ENCODE measurements at places on chromosomes 12 and 14.

DNA sequence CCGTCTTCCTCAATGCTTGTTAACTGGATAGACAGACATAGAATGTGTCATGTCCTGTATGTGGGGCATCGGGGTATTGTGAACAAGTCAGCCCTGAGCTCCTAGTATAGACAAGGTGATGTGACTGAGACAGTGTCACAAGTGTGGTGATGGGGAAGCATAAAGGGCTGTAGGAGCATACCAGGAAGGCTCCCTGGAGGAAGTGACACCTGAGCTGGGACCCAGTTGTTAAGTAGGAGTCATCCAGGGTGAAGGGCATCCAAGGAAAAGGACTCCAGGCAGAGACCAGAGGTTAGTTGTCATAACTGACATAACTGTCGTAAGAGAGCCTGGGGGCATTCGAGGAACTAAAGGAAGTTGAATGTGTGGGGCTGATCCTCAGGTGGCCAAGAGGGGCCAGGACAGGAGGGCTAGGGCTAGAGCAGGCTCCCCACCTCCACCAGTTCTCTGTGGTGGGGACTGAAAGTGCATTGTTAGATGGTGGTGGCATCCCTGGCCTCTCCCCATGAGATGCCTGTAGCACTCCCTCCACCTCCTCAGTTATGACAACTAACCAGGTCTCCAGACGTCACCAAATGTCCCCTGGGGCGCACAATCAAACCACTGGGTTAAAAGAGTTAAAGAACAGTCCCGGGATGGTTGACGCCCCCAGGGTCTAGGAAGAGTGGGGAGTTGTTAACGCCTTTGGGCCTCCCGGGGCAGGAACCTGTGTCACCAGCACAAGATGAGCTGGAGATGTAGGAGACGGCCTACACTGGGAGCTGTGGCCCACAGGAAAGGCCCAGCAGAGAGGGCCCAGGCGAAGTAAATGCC is 2.4 kb downstream of the FICD start:
- DNase-seq = no peak

GRCh38 chr12:71242511-71242910 is 84.7 kb upstream of the TSPAN8 start:
- no peak for DNase-seq

GRCh38 chr14:64760146-64760755 is 56.0 kb downstream of the PLEKHG3 start:
- DNase-seq = peak; percentile 75

DNA sequence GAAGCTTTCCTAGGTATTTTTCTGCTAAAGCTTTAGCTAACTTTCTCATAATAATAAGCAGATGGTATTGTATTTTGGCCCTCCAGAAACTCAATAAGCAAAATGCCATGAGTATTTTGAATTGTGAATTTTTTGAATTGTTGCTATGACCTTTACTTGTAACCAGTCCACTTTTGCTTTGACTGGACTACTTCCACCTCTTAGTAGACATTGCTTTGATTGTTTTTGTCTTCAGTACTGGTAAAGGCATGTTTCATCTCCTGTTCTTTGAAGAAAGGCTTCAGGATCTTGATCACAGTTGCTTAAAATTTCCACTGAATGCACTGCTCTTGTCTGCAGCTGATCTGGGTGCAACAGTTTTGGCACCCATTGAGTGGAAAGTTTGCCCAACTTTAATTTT is 102.3 kb downstream of the TRMT5 start:
- DNase-seq = no peak

GRCh38 chr14:40119321-40119720 is 687.1 kb upstream of the FBXO33 start:
- no peak for DNase-seq

DNA sequence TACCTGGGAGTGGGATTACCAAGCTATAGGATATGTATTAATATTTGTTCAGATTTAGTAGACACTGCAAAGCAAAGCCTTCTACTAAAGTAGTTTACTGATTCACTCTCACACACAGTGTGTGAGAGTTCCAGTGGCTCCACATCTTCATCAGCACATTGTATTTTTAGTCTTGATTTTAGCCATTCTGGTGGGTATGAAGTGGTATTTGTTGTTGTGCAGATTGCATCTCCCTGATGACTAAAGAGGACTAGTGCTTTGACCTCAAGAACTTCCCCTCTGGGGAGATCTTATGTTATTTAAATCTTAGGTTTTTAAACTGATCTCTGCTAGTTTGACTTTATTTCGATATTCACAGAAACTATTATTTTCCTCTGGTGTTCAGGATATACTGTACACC is 479.7 kb upstream of the RGS6 start:
- no peak for DNase-seq

DNA sequence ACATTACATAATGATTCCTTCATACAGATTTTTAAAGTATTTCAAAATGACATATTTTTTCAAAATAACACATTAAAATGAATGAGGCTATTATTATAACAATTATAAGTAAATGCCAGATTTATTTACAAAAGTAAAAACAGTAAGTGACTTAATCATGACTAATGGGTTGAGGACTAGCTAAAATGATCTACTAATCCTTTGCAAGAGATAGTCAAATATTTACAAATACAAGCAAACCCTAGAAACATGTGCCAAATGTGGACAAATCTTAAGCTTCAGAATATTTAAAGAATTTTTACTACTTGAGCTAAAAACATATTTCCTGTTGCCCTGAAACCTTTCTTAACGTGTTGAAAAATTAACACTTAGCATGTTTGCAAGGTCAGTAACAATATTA is 74.8 kb downstream of the KIF21A start:
- DNase-seq = no peak

DNA sequence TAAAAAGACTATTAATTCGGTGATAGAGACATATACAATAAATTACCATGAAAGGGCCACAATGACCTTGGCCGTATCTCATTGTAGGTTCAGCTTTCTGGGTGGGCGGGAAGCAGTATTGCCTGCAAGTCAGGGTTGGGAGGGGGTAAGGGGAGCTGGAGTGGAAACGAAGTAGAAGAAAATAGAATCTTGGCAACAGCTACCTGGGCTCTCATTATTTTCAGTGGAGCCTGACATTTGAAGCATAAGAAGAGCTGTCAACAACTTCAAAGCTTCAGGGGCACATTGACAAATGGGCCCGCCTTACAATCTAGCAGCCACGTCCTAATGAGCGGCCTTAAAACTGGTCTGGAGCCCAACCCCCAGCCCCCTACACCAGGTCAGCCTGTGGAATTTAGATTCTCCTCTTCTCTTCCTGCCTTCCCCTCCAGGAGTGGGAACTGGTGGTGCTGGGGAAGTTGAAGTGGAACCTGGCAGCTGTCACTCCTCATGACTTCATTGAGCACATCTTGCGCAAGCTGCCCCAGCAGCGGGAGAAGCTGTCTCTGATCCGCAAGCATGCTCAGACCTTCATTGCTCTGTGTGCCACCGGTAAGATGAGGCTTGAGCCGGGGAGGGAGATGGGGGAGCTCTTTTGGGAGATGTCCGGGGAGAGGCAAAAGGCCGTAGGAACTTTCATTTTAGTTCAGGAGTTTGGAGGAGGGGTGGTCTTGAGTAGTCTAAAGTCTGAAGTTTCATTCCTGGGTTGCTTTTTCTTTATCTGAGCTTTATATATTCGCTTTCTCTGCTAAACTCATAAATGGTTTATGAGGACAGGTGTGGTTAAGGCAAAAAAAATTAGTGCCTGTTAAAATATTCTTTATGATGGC is 5.0 kb downstream of the CCND2 start:
- no peak for DNase-seq

Measured in body of pancreas (tissue), 4 donors.